G401 (cell line): ENCODE measurements at places on chromosomes 6 and 20.

GRCh38 chr20:653590-654416, 803 bp upstream of the SRXN1 start:
- no peak for DNase-seq

- DNase-seq: no peak
Observed at GRCh38 chr6:56243518-56244070, 3.8 kb downstream of the COL21A1 start.

DNA sequence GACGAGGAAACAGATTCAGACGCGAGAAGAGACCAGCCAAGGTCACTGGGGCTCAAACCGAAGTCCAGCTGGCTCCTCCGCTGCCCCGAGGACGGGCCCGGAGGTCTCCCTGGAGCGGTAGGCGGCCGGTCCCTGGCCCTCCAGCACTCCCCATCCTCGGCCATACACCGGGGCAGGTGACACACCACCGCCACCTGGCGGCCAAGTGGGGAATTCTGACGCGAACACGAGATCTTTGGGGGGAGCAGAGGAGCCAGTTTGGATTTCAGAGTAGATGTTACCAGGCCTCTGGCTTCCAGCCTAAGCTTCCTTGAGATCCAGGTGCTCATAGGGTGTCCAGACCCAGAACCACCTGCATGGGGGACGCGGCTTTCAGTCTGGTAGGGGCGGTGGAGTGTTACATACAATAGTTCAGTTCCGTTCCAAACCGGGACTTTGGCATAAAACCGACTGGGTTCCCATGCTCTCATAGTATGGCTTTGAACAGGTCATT, 16.1 kb downstream of the BPIFB1 start:
- peak; percentile 67 for DNase-seq

DNA sequence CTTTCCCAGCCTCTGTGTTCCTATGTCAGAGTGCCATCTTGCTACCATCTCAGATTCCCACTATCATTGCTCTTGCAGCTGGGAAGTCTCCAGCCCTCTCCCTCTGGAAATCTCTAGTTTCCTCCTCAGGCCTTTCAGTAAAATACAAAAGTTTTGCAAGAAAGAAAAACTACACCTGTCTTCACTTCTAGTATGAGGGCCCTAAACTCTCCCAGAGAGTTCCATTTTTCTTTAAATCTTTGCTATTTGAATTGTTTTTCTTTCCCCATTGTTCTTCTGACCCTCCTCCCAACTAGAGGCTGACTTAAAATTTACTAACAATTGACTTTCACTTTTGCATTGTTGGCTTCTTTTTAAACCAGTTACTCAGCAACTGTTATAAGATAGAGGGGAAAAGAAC, 62.8 kb downstream of the LY86 start:
- no peak for DNase-seq

DNA sequence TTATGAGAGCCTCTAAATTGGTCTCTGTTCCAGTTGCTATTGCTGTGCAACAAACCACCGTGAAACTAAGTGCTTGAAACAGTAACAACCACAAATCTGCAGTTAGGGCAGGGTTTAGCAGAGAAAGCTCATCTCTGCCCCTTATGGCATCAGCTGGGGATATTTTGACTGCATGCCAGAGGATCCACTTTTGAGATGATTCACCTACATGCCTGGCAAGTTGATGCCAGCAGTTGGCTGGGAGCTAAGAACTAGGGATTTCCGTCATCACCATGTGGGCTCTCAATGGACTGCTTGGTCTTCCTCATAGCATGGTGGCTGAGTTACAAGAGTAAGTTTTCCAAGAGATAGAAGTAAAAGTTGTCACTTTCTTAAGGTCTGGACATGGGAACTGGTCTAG, 35.1 kb downstream of the PLCB4 start:
- DNase-seq: peak; percentile 62

DNA sequence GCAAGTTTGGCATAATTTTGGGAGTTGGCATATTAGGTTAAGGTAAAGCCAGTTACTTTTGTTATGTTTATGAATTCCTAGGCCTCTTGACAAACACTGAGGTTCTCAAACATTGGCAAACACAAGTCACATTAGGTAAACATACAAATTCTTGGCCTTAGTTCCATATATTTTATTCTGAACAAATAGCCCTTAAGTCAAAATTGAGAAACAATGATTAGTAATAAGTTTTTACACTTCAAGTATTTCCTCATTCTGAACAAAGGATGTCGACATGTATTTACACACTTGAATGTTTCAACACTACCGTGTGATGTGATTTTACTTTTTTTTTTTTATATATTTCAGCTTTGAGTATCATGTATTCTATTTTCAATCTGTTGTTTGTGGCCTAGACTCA, 3.8 kb upstream of the ECHDC1 start:
- no peak for DNase-seq

GRCh38 chr6:155333414-155333813, 19.1 kb upstream of the TFB1M start:
- DNase-seq: no peak

- DNase-seq: no peak
Observed at GRCh38 chr6:38015341-38015740, 195.8 kb downstream of the ZFAND3 start.

DNA sequence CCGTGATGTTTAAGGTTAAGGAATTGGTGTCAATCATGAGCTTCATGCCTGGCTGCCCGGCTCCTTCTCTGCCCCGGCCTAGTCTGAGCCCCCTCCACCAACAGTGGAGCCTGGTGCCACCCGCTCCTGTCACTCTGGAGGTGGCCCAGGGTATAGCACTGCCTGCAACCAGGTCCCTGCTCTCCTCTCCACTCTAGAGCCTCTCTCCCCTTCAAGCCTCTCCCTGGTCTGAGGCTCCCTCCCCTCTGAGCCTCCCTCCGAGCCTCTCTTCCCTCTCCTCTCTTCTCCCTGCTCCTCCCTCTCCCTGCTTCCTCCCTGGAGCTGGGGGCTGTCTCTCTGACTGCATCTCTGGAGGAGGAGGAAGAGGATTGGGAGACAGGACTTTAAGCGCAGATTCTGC, 31.3 kb upstream of the MRGBP start:
- DNase-seq: no peak

DNA sequence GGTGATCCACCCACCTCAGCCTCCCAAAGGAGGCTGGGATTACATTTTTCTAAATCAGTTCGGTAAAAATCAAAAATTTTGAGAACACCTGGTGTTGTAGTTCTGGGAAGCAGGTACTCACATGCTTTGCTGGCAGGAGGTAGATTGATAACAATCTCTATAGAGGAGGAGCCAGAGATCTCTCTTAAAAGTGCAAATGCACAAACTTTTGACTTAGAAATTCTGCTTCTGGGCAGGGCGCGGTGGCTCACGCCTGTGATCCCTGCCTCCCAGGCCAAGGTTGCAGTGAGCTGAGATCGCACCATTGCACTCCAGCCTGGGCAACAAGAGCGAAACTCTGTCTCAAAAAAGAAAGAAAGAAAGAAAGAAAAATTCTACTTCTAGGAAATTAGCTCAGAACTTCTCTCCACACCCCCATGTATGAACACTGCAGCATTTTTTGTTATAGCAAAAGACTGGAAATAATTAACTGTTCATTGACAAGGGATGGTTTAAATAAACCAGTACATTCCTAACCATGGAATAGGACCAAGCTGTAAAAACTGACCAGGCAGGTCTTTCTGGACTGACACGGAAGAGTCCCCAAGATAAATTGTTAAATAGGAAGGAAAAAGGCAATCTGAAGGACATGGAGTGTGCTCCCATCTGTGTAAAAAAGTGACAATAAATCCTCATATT, 14.4 kb upstream of the TRIB3 start:
- DNase-seq: no peak

GRCh38 chr20:34011275-34011674, 17.6 kb downstream of the RALY start:
- DNase-seq: no peak

DNA sequence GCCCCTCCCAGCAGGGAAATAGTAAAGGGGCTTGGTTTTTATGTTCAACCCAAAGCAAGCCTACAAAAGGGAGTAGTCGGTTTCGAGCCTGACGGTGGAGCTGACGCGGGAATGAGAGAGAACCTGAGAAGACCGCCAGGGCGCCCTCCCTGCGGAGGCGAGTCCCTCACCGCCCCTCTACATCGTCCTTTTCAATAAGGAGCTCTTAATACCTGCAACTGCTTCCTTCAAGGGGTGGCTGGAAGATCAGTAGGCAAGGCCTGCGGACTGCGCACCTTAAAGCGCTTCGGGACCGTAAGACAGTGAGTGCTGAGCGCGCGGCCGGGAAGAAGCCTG, 709 bp upstream of the ZNF76 start:
- DNase-seq: no peak
